ENCODE measurements at places on chromosomes 6 and 20. TPM values are rescaled to one million over a fixed set of nuclear protein-coding genes. Genes with fewer than 3 reads are reported as not detected.

- no peak for ATAC-seq
Observed at GRCh38 chr6:139591075-139591865, 216.8 kb upstream of the CITED2 start.

DNA sequence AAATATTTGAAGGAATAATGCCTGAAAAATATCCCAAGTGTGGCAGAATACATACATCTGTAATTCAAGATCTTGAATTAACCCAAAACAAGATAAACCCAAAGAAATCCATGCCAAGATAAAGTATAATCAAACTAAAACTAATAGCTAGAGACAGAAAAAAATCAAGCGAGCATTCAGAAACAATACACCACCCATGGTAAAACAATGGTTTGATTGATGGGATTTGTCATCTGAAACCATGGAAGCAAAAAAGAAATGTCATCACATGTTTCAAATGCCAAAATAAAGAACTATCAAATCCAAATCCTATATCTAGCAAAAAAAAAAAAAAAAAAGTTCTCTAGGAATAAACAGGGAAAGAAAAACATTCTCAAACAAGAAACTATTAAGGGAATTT lies 5.1 kb upstream of the DEFB127 start:
- ATAC-seq: no peak

GRCh38 chr6:34489207-34489805 lies 23.4 kb downstream of the PACSIN1 start:
- no peak for ATAC-seq

- no peak for ATAC-seq
Observed at GRCh38 chr6:6331393-6331792, 10.9 kb upstream of the F13A1 start.

DNA sequence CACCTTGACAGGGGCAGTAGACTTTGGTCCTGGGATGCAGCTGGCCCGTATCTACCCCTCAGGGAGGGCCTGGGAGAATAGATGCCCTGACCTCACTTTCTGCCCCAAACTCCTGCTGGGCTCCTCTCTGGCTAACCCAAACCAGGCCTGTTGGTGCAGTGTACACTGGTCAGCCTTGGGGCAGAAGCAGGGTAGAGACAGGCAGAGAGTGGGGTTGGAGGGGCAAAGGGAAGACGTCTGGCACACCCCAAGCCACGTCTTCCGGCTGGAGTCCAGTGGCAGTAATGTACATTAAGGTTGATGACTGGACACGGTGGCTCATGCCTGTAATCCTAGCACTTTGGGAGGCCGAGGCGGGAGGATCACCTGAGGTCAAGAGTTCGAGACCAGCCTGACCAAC lies 9.3 kb downstream of the DDR1 start:
- no peak for ATAC-seq

- ATAC-seq: no peak
Observed at GRCh38 chr6:47290124-47290834, 19.4 kb downstream of the TNFRSF21 start.

- ATAC-seq: no peak
Observed at GRCh38 chr20:5596401-5597193, 153.6 kb upstream of the SHLD1 start.

DNA sequence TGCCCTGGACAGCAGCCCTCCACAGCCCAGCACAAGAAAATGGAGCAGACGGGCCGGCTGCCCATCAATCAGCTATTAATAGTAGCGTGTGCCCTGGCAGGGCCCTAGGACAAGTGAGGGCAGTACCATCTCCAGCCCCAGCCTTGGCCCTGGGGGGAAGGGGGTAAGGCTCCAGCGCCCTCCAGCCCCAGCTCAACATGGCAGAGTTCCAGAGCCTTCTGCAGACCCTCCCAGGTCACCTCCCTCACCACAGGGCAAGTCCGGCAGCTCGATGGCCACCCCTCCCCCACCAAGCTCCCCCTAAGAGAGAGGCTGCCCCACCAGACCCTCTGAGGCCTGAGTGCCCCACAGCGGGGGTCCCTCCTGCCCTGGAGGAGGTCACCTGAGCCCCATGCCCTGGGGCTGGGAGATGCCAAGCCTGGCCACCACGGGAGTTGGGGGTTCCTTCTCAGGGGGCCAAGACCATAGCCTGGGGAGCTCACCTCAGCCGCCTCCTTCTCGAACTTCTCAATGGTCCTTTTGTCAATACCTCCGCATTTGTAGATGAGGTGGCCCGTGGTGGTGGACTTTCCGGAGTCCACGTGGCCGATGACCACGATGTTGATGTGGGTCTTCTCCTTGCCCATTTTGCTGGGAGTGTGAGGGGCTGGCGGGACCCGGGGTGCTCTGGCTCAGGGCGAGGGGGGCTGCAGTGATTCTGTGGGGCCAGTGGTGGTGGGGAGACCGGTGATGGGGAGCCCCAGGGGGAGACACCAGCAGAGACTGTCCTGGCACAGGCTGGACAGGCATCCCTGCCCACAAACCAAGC lies 1.5 kb downstream of the EEF1A2 start:
- ATAC-seq: no peak

GRIK2 gene
- total RNA-seq: not detected

KHDC3L gene
- total RNA-seq: not detected

MLN gene
- not detected for total RNA-seq

PGC gene
- total RNA-seq: not detected

TSPYL1 gene
- 47.9 TPM for total RNA-seq

C20orf144 gene
- total RNA-seq: 0.26 TPM

Data from activated T-helper 17 cell treated with anti-CD3 and anti-CD28 coated beads, Interleukin-2, amount 50 U/mL, for 72 hours (primary cell).